ENCODE measurements at places on chromosomes 5 and 9.

- DNase-seq = no peak
Measured at GRCh38 chr9:14379280-14379679, 65.3 kb upstream of the NFIB start.

DNA sequence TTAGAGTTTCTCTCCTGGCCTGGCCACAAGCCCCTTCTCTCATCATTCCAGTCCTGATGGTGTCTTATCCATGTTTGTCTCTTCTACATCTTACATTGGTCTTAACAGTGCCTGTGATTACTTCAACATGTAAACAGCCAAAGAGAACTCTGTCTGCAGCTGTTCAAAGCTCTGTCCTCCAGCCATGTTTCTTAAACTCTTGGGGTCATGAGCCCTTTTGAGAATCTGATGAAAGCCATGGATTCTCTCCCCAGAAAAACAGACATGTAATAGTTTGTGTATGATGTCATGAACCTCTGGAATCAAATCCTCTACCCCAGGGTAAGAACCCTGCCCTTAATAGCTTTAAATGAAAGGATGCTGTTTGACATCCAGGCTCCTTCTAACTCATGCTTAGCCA, 30.1 kb downstream of the MAMDC2 start:
- no peak for DNase-seq

GRCh38 chr9:35923927-35924763, 14.9 kb downstream of the SPAAR start:
- no peak for DNase-seq

GRCh38 chr9:136231478-136232297, 13.9 kb downstream of the QSOX2 start:
- DNase-seq = no peak

DNA sequence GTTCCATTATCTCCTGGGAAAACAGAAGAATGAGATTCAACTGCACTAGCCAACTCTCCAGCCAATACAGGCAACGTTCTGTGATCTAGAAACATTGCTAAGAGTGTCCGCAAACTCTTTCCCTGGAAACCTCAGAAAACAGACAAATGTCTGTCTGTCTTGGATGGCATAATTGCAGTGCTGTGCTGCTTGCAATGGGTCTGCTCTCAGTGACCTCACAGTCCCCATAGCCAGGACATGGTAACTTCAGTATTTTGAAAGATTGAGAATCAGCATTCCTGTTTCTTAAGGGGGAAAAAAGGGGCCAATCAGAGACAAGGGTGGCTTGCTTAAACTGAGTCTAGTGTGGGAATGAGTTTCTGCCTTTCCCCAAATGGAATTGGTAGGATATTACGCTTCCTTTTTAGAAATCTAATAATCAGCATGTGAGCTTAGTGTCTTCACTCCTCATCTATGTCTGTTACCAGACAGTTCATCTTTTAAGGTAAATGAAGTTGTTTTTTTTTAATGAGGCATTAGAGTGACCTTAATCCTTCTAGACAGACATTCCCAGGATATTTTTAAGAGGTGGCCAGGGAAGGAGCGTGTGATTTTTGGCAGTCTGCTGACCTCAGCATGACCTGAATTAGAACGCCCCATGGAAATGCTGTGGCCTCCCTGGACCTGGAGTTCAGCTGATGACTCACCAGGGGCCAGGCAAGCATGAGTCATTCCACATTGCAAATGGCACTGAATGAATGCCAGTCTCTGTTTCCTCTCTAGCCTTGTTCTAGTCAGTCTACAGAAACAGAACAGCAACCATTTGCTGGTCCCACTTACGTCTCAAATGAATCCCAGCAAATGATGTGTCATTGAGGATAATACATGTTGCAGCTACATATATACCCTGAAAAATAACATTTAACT, 210.2 kb upstream of the ACTBL2 start:
- no peak for DNase-seq

- DNase-seq = no peak
Measured at GRCh38 chr5:69502767-69503488, 10.3 kb downstream of the OCLN start.

DNA sequence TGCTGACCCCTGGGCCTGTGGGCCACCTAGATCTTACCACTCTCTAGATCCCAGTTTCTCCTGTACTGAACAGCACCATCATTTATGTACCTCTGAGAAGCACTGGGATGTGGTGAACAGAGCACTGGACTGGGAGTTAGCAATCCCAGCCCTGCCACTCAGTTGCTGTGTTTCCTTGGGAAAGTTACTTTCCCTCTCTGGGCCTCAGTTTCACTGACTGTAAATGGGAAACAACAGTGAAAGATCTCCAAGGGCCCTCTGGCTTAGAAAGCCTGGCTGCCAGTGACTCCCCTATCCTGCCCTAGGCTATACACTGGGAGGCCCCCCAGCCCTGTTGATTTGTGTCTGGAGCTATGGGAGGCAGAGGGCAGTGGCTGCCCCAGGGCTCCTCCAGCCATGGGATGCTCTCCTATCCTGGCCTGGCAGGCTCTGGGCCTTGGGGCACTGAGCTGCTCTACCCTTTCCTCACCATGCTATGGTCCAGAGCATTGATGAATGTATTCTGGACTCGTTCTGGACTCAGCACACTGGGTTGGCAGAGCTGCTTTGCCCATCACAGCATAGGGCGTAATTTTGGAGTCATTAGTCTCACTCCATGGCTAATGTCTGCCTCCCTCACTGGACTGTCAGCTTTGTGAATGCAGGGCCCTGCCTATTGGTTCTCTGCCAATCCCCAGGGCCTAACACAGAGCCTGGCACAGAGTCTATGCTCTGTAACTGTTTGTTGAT, 99.3 kb downstream of the RGS3 start:
- DNase-seq = no peak

- DNase-seq = no peak
Measured at GRCh38 chr5:13909271-13909670, 35.2 kb downstream of the DNAH5 start.

GRCh38 chr5:177996660-177997318, 747 bp upstream of the PROP1 start:
- DNase-seq = no peak

GRCh38 chr9:88737876-88738275, 202.9 kb downstream of the NXNL2 start:
- DNase-seq = no peak

DNA sequence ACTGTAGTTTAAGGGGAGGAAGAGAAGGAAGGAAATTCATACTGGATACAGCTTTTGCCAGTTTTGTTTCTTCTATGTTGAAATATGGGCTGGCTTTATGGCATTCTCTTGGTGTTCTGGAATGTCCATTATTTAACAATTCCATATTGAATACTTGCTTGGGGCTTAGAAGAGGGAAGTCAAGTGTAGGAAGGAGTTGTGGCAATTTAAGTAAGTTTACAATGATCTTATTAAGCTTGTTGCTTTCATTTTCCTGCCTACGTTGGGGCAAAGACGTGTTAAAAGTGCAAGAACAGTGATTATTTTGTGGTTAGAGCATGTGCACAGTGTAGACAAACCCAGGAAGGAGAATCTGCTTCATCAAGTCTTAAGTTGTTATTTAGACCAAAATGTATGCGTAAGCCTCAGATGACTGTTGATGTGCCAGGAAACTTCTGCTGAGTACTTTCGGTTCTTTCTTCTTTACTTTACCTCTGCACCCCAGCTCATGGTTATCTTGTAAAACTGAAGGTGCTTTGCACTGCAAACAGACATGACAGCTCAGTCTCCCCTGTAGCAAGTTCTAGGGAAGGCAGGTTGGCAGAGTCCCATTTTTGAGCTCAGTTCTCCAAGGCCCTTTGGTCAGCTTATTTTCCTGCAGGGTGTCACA, 75.8 kb downstream of the F2RL2 start:
- no peak for DNase-seq

DNA sequence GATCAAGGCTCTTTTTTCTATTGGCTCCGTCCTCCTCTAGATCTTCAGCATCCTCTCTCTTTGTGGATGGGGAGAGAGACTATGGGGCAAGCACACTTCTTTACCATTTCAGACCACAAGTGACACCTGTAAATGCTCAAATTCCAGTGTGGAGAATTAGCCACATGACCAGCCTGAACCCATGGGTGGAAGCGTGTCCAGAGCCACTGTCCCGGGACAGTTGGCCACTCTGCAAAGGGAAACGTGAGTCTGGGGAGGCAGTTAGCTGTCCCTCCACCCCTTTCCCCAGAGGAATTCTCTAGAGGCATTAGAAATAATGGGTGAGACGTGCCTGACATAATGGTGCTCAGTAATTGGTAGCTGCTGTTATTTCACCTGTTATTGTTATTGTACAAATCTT, 40.9 kb downstream of the AMBP start:
- no peak for DNase-seq

GRCh38 chr5:21574961-21575360, 1278.2 kb downstream of the CDH12 start:
- no peak for DNase-seq

GRCh38 chr5:174317256-174317894, 271.9 kb downstream of the NSG2 start:
- DNase-seq = no peak

DNA sequence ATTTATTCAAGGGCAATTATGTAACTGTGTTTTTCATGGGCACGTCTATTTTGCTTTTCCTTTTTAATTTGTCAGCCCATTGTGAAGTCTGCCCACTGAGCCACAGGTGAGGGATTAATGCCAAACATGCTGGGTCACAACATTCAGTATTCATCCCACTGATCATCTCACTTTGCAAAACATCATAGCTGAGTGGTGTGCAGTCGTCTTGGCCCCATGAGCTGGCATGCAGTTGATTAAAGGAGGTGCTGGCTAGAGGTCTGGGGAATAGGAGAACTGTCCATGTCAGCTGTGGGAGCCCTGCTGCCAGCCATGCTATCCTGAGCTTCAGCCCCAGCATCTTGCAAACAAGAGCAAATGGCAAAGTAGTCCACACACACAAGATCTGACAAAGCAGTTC, 11.7 kb upstream of the ESM1 start:
- no peak for DNase-seq

GRCh38 chr5:74156728-74157383, 483.7 kb downstream of the ENC1 start:
- DNase-seq = no peak

DNA sequence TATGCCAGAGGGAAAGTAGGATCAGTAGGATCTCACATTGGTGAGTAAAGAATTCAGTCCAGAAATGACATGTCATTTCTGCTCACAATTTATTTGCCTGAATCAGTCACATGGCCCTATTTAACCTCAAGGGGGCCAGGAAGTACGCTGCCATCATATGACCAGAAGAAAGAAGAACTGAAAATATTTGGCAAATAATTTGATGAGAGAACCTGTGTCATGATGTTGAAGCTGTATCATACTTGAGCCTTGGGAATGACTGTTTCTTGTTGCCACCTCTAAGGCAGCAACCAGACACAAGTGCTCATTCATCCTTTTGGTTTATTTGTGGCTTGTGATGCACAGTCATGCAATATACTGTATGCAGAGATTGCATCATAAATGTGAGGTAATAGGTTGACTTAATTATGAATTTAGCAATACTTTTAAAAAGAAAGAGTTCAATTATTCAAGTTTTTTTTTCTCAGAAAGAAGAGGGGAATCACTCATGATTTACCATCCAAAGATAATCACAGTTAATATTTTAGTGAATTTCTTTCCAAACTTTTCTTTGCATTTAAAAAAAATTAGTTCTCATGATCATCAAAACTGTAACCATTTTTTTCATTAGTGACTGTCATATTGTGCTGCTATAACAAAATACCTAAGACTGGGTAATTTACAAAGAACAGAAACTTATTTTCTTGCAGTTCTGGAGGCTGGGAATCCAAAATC, 8.2 kb upstream of the ZFYVE16 start:
- DNase-seq = no peak

DNA sequence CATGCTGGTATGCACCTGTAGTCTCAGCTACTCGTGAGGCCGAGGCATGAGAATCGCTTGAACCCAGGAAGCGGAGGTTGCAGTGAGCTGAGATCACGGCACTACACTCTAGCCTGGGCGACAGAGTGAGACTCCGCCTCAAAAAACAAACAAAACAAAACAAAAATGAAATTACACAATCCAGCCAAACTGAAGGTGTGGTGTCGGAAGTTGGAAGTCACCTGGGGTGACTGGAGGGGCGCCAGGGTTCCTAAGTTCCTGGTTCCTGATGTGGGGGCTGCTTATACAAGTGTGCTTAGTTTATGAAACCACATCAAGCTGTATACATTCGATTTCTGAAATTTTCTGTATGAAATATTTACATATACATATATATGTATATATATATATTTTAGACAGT, 3.7 kb upstream of the DOLPP1 start:
- no peak for DNase-seq

DNA sequence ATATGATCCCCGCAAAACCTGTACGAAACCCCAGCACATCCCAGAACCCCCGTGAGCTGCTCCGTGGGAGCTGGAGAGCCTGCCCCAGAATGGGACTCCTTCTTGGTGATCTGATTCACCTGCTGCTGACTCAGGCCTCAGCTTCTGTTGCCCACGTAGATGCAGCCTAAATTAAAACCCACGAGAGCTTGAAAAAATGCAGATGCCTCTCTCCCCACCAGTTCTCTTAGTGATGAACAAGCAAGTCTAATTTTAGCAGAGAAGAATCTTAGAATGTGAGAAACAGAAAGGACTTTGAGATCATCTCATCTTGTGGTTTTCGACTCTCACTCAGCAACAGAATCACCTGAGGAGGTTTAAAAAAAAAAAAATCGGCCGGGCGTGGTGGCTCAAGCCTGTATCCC, 57.6 kb downstream of the TMOD1 start:
- no peak for DNase-seq

- no peak for DNase-seq
Measured at GRCh38 chr9:98886691-98887229, 56.9 kb upstream of the COL15A1 start.

GRCh38 chr5:41856644-41857491, 13.4 kb downstream of the OXCT1 start:
- no peak for DNase-seq

- no peak for DNase-seq
Measured at GRCh38 chr9:93580654-93581380, 4.4 kb downstream of the PHF2 start.

DNA sequence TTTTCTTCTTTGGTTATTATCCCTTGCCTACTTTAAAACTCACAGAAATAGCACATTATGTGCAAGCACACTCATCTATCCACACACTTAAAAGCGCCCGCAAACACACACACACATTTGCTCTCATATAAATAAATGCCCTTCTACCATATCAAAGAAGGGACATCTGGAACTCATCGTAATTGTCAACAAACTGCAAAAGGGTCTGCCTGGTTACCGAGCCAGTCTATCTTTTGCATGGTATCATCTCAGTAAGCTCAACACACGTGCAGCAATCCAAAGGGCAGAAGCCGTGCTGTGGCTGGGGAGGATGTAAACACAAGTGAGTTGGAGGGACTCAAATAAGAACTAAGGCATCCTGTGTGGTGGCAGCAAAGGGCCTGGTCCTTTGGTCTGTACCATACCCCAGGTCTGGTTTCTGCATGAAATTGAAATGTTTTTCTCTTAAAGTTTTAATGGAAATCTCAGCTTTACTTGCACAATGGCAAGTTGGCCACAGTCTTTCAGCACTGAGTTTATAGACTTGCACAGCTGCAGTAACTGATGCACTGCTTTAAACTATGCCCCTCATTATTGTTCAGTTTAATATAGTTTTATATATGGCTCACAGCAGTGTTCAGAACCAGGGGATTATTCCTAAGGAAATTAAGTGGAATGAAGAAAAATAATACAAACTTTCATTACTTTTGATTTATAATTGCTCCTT, 331.0 kb downstream of the ADAMTS6 start:
- no peak for DNase-seq

GRCh38 chr5:61311836-61312808, 19.9 kb upstream of the ZSWIM6 start:
- no peak for DNase-seq
